ENCODE measurements at places on chromosomes 13 and 19. TPM values are rescaled to one million over a fixed set of nuclear protein-coding genes. Genes with fewer than 3 reads are reported as not detected.

KIRREL2 gene
- 0.44 TPM for total RNA-seq

GRCh38 chr19:32902448-32902847 lies 32.9 kb upstream of the SLC7A9 start:
- no peak overlapping the region for H3K4me3 ChIP-seq
- no peak for DNase-seq
- H3K27me3 ChIP-seq: no peaks in the 10 kb centered on the region
- H3K4me1 ChIP-seq: no peaks in the 10 kb centered on the region
- no peak overlapping the region for H3K27ac ChIP-seq

GRCh38 chr13:100051070-100051469 lies 37.8 kb upstream of the PCCA start:
- H3K4me1 ChIP-seq: no peaks in the 10 kb centered on the region
- DNase-seq: no peak
- no peaks in the 10 kb centered on the region for H3K36me3 ChIP-seq
- no peak overlapping the region for H3K27ac ChIP-seq

GFY gene
- not detected for total RNA-seq

WTIP gene
- 39.3 TPM for total RNA-seq

PCSK4 gene
- total RNA-seq: 2.7 TPM

- no peak for DNase-seq
- H3K27ac ChIP-seq: no peak overlapping the region
Measured at GRCh38 chr13:20544201-20544923, 18.7 kb upstream of the CRYL1 start.

DNA sequence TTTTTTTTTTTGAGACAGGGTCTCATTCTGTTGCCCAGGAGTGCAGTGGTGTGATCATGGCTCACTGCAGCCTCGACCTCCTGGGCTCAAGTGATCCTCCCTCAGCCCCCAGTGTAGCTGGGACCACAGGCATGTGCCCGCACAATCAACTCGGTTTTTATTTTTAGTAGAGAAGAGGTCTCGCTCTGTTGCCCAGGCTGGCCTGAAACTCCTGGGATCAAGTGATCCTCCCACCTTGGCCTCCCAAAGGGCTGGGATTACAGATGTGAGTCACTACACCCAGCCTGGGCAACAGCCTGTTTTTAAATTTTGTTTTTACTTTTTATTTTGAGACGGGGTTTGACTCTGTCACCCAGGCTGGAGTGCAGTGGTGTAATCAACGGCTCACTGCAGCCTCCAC lies 2.3 kb upstream of the KDM4B start:
- H3K27ac ChIP-seq: no peak overlapping the region
- no peak overlapping the region for H3K4me3 ChIP-seq
- no peak for DNase-seq
- H3K4me1 ChIP-seq: no peaks in the 10 kb centered on the region
- no peaks in the 10 kb centered on the region for H3K36me3 ChIP-seq

DNA sequence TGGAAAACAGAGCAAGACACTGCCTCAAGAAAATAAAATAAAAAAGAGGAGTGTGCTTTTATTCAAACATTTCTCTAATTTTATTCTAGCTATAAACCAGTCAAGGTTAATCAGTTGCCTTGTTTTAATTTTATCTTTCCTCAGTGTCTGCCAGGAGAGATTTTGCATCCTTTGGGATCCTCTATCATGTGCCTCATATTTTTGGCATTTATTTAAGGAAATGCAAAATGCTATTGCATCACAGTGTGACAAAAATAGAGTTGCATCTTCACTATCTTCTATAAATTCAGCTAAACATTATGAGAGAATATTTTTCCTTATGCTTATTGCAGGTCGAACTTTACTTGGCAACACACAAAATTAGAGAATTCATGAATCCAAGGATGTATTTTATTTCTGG lies 639.0 kb upstream of the KLF12 start:
- H3K4me1 ChIP-seq: no peaks in the 10 kb centered on the region
- no peak for DNase-seq
- no peak overlapping the region for H3K27ac ChIP-seq
- no peaks in the 10 kb centered on the region for H3K36me3 ChIP-seq
- no peak overlapping the region for H3K4me3 ChIP-seq

ZNF470 gene
- 6.3 TPM for total RNA-seq

GRCh38 chr13:89380101-89380500 lies 1708.9 kb downstream of the SLITRK5 start:
- no peak for DNase-seq
- no peak overlapping the region for H3K4me3 ChIP-seq
- no peaks in the 10 kb centered on the region for H3K36me3 ChIP-seq
- H3K27ac ChIP-seq: no peak overlapping the region
- no peaks in the 10 kb centered on the region for H3K27me3 ChIP-seq

DNA sequence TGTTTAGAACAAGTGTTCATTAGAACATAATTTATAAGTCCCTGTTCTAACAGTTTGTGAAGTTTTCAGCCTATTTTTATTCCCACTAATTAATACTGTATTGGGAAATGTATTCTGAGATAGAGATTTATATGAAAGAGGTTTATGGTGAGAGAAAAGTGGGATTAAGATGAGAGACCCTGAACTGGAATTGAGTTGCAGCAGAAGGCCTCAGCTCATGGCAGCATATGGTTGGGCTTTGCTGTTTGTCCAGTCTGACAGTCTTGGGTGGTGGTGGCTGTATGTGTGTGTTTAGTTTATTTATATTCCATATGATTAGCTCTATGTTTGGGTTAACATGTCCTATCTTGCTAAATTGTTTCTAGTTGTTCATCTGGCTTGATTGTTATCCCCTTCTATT lies 575.1 kb downstream of the SLITRK5 start:
- no peak overlapping the region for H3K27ac ChIP-seq
- DNase-seq: no peak
- no peak overlapping the region for H3K4me3 ChIP-seq
- H3K4me1 ChIP-seq: no peaks in the 10 kb centered on the region
- no peaks in the 10 kb centered on the region for H3K36me3 ChIP-seq

- H3K27ac ChIP-seq: no peak overlapping the region
- no peaks in the 10 kb centered on the region for H3K36me3 ChIP-seq
- H3K4me3 ChIP-seq: no peak overlapping the region
- peaks cover 19% of the 10 kb centered on the region for H3K27me3 ChIP-seq
- H3K4me1 ChIP-seq: peaks cover 9% of the 10 kb centered on the region
Measured at GRCh38 chr13:113763254-113763653, 4.2 kb downstream of the TMEM255B start.

DNA sequence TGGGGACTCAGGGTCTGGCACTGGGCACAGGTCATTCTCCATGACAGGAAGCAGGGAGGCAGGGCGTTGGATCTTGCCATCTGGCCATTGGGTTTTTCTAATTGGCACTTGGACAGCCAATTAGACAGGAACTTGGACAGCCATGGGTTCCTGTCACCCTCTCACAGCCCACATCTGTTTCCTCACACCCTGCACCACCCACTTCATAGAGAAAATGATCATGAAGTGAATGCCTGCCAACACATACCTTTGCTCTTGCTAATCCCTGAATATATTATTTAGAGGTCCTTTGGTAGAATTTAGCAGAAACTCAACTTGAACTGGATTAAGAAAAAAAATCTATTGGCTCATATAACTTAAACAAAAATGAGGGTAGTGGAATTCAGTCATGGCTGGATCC lies 4.9 kb upstream of the OLFM2 start:
- H3K27me3 ChIP-seq: peaks cover 7% of the 10 kb centered on the region
- H3K4me3 ChIP-seq: no peak overlapping the region
- peaks cover 31% of the 10 kb centered on the region for H3K4me1 ChIP-seq

ZNF14 gene
- 12.0 TPM for total RNA-seq

Measured in tibial nerve (tissue), 4 donors.